MG63 (cell line): ENCODE measurements at places on chromosomes 5 and 9.
A peak's percentile ranks its signal among the peaks of the same experiment; 100 is the strongest.

DNA sequence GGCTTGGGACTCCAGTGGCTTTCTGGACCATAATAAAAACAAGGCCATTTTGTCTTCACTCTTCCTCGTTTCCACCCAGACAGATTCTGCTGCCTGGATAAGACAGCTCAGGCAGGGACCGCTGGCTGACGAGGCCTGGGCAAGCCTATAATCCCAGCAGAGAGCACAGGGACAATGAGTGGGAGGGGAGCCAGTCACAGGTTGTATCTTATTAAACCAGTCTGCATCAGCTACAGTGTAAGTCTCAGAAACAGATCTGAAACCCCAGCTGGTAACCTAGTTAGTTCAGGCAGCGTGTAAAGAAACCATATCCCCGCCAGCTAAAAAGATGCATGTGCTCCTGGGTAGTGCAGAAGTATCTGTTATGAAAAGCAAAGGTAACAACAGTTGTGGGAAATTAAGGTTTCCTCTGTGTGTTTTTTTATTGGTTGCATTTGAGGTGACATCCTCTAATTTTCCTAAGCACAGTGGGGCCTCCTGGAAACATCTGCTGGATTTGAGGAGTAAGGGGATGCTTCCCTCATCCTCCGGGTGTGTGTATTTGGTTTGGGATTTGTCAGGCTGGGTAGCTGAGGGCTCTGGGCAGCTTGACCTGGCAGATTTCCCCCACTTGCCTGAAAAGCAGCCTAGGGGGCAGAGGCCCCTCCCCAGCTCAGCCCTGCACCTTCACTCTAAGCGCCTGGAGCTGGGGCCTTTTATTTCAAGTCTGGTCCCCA is 15.2 kb upstream of the TAL2 start:
- DNase-seq: no peak

- no peak for DNase-seq
Measured at GRCh38 chr5:149240354-149240998, 31.2 kb upstream of the AFAP1L1 start.

DNA sequence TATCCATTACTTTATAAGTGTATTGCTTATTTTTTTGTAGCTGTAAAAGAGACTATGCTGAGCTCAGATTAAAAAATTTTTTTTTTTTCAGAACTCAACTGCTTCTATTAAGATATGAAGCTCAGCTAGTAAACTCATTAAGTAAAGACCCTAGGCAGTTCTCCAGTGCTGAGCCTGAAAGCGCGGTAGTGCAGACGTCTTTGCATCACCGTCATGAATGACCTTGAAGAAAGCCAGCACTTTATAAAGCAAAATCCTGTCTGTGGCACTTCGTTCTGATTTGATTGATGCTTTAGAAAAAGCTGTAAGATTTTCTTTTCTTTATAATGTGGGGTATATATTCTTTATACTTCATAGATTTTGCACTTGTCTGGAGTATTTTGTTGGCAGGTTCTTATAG is 105.7 kb downstream of the ATG10 start:
- DNase-seq: no peak

GRCh38 chr5:79529110-79529509 is 15.2 kb upstream of the HOMER1 start:
- no peak for DNase-seq

DNA sequence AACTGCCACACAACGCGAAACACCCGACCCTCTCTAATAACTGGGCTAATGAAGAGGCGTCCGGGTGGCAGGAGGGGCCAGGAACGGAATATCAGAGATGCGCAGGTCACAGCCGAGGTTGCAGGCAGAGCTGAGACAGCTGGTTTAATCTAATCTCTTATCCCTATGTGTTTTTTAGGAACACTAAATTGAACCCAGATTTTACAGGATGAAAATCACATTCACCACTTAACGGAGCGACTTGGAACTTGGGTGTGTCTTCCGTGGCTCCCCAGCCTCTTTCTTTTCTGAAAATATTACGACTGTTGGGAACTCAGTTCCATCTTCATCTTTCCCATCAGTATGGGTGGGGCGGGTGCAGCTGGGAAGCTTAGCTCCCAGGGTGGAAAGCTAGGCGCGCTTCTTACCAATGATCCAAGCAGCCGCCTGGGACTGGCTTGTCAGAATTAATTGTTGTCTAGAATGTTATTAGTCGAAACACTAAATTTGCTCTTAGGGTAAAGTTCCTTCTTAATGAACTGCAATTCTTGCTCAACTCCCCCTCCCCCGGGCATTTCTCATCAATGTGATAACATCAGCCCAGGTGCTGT is 92.5 kb downstream of the IRX2 start:
- DNase-seq: no peak

DNA sequence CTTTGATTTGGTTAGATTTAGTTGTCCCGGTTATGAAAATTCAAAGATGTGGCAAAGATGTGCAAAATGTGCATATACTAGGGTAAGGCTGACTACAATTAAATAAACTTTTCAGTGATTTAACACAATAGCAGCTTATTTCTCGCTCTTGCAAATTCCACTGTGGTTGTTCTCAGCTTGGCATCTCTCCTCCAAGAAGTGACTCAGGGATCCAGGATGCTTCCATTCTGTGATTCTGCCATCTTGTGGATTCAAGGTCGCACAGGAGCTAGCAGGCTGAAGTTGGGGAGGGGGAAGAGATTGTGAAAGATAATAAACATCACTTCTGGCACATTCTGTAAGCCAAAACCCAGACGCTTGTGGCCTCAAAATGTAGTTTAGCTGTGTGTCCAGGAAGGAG is 60.1 kb upstream of the TGFBR1 start:
- DNase-seq: no peak

GRCh38 chr5:131064669-131065371 is 100.2 kb downstream of the HINT1 start:
- no peak for DNase-seq

DNA sequence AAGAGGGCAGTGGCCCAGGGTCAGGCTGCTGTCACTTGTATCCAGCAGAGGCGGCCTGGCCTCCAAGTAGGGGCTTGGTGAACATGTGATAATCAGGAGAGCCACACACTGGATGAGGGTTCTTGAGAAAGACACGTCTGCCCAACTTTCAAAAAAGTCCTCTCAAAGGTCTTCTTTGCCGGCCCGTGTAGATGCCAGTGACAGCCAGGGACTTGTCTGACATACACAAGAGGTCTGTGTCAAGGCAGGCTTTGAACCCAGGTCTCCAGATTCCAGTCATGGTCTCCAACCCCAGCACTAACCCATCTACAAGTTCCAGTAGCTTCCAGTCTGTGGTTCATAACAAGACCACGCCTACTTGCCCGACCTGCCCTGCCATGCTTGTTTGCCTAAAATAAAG is 7.9 kb upstream of the AMBP start:
- DNase-seq: no peak

DNA sequence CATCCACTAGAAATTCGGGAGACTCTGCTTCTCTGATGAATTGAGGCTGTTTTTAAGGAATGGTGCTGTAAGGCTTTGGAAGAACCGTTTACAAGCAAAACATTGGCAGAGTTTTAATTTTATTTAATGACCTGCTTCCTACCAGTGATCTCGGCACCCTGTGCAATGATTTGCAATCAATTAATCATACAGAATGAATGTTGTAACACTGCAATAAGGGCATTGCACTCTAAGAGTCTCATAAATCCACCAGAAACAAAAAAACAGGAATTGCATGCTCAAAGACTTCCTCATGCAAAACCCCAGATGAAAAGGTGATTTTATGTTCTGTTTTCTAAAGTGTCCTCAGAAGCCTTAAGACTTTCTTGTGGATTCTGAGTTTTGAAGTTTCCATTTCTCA is 295.7 kb downstream of the ARHGEF28 start:
- DNase-seq: no peak

- no peak for DNase-seq
Measured at GRCh38 chr5:115229606-115230005, 33.1 kb downstream of the PGGT1B start.

GRCh38 chr5:110751902-110752762 is 13.3 kb downstream of the SLC25A46 start:
- DNase-seq: no peak

- no peak for DNase-seq
Measured at GRCh38 chr9:70065572-70065971, 21.9 kb downstream of the MAMDC2 start.

GRCh38 chr5:36680066-36680465 is 73.7 kb downstream of the SLC1A3 start:
- no peak for DNase-seq

GRCh38 chr5:113562828-113563400 is 49.4 kb downstream of the YTHDC2 start:
- no peak for DNase-seq

- DNase-seq: no peak
Measured at GRCh38 chr5:87015901-87016300, 251.8 kb upstream of the RASA1 start.

- DNase-seq: no peak
Measured at GRCh38 chr9:103999375-104000062, 94.6 kb upstream of the SMC2 start.

DNA sequence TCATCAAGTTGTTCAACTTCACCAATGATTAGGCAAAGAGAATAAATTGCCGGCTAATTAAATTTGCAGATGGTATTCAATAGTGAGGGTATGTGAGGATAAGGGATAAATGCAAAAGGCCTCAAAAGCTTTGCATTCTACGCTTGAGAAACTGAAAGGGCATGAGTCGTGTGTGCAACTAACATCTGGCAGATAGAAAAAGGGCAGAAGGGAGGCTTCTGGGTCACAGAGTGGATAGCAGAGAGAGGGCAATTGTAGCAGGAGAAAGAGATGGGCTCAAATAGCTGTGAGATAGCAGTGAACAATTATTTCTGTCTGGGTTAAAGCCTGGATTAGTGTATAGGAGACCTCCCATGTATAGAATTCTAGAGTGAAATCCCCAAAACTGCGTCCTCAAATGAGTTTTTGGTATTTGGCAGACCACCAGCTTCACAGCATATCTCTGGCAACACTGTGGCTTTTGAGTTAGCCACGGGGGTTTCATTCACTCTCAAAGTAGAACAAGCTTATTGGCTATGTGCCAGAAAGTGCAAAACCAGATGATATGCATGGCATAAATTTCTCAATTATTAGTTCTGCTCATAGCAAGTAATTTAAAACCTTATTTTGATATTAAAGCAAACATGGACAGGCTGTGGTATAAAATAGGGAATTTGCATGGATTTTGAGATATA is 586.3 kb downstream of the BRINP1 start:
- no peak for DNase-seq

GRCh38 chr9:22285066-22285465 is 161.6 kb upstream of the DMRTA1 start:
- no peak for DNase-seq

DNA sequence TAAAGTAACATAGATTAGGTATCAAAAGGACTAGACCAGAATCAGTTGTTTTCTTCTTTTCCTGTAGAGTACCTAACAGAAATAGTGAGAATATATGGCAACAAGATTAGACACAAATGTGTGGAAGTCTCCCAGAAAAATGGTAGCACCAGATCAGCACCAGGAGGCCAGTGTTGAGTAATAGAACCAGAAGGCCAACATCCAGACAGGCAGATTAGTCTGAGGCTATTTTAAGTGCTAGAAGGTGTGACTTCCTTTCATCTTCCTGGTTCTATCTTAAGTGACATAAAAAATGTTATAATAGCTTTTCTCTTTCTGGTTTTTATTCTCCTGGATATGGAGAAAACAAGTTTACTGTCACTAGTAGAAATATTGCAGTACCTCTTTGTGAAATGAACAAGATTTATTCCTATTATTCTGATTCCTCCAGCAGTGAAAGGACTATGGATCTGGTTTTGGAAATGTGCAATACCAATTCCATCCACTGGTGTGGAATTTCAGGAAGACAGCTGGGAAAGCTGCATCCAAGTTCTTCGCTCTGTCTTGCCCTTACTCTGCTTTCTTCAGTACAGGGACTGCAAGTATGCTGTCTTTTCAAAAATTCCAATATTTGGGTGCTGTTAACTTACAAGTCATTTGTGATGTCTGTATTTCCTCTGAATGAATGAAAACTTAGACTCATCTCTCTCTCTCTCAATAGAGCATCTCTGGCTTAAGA is 39.1 kb downstream of the SHLD3 start:
- no peak for DNase-seq

DNA sequence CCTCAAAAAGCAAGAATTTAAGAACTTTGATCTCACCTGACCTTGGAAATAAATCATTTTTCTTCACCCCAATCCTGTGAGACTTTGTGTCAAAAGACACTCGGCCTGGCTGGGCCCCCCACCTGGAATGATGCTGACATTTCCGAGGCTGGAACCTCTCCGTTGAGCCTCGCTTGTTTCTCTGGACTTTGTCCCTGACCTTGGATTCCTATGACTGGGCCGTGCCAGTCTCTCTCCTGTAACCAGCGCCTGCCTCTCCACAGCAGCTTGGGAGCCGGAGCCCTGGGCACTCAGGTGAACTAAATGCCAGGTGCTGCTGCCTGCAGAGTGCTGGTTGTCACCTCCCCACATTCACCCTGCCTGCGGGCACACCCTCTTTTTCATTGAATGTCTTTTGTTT is 62.7 kb downstream of the RETREG1 start:
- DNase-seq: no peak

DNA sequence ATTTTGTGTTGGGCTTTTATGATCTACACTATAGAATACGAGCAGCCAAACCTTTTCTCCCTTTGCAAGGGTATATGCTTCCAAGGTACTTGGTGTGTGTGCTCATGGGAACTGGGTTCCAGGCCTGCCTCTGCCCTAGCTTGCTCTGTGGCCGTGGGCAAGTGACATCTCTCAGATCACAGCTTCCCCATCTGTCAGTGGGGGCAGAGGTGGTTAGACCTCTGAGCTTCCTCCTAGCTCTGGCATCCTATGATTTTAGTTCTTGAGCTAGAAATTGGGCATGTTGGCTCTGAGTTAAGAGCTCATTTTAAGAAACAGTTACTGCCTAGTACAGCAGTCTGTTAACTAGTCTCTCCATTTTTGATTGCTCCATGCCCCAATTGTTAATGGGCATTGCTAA is 12.5 kb upstream of the CCNJL start:
- no peak for DNase-seq

- DNase-seq: peak; percentile 78
Measured at GRCh38 chr9:83304686-83305085, 233.5 kb downstream of the FRMD3 start.

DNA sequence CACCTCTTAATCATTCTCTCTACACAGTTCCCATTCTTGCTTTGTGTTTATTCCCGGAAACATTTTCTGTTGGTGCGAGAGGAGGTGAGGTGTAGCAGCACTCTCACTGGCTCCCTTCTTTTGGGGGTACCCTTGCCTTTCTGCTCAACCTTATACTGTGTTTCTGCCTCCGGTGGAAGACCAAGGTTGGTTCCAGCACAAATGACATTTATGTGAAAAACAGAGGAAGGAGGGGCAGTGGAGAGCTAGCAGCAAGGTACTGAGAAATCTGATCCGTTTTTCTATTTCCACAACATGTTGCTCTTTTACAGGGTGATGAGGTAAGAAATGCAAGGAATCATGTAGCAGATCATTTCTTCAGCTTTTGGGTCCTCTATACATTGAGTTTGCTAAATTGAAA is 648.0 kb upstream of the DMAC1 start:
- no peak for DNase-seq

- DNase-seq: no peak
Measured at GRCh38 chr9:22913518-22913917, 466.9 kb downstream of the DMRTA1 start.

- DNase-seq: peak; percentile 1
Measured at GRCh38 chr9:82202808-82203207, 214.2 kb downstream of the SPATA31D1 start.

GRCh38 chr5:1511651-1512540 is 11.9 kb downstream of the LPCAT1 start:
- peak; percentile 97 for DNase-seq

GRCh38 chr5:35476036-35476435 is 141.6 kb upstream of the SPEF2 start:
- DNase-seq: no peak
